Panc1 (cell line): ENCODE measurements at places on chromosomes 4 and X. TPM values are rescaled to one million over a fixed set of nuclear protein-coding genes. Genes with fewer than 3 reads are reported as not detected.

Gene SPIN2A
- 1.3 TPM for total RNA-seq

Gene CT45A1
- not detected for total RNA-seq

DNA sequence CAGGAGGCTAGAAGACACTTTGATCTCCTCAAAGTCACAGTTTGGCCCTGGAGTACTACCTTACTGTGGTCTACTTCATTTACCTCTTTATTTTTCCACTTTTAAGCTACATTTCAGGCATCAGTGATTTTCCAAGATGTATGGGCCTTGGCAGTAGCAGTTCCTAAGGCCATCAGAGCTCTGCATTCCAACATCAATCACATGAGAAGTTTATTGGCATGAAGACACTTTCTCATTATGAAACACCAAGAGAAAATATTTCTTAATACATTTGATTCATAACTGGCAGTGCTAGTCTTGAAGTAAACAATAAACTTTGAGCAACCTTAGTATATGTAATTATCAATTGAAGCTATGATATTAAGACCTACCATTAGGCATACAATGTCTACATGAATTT, 178.1 kb downstream of the IL15 start:
- DNase-seq, result no peak

GRCh38 chr4:179552131-179552530, 2109.9 kb upstream of the AGA start:
- no peak for DNase-seq

GRCh38 chrX:15373976-15374375, 10.2 kb downstream of the VEGFD start:
- no peak for DNase-seq
